Adipocyte (in vitro differentiated cells): ENCODE measurements at places on chromosomes 6 and 20.

- no peak for DNase-seq
Measured at GRCh38 chr20:45209924-45210323, 3.1 kb downstream of the SEMG1 start.

GRCh38 chr6:128723667-128724066 is 159.3 kb upstream of the LAMA2 start:
- no peak for DNase-seq

DNA sequence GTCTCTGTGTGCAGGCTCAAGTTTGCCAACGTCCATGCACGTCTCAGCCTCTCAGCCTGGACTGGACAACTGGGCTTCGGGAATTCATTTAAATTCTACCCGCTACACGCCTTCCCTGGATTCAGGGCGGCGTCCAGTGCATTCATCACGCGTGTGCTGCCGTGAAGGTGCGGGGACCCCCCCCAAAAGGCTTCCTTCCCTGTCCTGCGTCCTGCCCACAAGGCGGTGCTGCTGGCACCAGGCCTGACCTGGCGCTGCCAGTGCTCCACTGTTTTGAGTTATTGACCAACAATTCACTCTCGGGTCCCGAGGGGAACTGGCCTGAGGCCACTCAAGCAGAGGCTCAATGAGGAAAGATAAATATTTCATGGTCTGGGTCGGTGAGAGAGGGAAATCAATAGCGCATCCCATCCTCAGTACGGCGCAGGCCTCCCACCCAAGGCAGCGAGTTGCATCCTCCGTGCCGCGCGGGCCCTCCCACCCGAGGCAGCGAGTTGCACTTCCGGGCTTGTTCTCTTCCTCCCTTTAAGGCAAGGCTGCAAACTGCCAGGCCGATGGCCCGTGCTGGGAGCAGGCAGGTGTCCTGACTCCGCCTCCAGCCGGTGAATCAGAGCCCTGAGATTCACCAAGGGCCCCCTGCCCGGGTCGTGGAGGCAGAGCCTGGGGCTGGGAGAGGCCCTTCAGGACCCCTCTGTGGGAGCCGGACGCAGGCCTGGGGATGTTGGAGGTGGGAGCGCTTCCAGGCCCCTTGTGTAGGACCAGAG is 22.8 kb upstream of the BHLHE23 start:
- DNase-seq, result no peak

GRCh38 chr6:106118835-106119431 is 32.8 kb downstream of the PRDM1 start:
- DNase-seq, result no peak

DNA sequence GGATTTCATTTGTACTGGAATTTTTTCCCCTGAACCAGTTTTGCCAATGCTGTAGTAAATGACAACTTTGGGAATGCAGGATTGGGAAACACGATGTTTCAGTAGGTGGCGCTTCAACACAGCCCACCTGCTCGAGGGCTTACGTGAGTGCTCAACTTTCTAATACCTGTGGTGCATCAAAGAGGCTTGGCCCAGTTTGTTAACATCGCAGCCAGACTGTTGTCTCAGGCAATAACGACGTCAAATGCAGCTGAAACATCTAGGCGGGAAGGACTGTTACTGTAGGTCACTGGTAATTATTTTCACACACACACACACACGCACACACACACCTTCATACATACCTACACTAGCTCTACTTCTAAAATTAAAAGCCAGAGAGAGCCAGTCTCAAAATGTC is 815.5 kb upstream of the SLC35B3 start:
- peak; percentile 61 for DNase-seq

DNA sequence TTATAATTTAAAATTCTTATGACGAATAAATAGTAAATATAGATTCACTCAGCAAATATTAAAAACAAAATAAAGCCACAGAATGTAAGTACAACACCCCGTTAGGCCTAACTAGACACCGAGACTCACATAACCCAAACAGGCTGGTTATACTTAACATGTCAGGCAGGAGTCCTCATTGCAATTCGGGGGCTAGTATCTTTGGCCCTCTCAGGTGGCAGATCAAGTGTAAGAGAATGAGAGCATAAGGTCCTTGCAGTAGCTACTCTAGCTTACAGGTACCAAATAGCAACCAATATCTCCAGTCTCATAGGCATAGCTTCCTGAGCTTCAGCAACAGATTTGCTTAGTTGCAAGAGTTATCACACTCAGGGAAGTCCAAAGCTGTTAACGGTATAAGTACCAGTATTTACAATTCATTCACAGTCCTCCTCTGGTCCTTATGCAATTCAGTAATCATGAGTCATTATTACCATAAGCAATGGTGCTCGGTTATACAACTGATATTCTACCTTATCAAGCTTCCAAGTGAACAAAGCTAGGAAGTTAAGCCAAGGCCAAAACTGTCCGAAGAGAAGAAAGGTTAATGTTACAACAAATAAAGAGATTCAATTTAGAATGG is 20.1 kb downstream of the REV3L start:
- DNase-seq, result no peak

GRCh38 chr6:47276377-47276776 is 33.3 kb downstream of the TNFRSF21 start:
- DNase-seq, result no peak

GRCh38 chr6:24494821-24495795 is at the start of gene ALDH5A1:
Gene ALDH5A1 (plus strand): TSS chr6:24494969. CDS start chr6:24494997, 28 bp downstream.
- peak; percentile 80 for DNase-seq

- DNase-seq, result no peak
Measured at GRCh38 chr6:33779290-33779689, 9.6 kb downstream of the LEMD2 start.

- DNase-seq, result peak; percentile 41
Measured at GRCh38 chr6:75349262-75349984, 64.8 kb upstream of the TMEM30A start.

- no peak for DNase-seq
Measured at GRCh38 chr20:53321596-53321995, 272.0 kb downstream of the ZNF217 start.

DNA sequence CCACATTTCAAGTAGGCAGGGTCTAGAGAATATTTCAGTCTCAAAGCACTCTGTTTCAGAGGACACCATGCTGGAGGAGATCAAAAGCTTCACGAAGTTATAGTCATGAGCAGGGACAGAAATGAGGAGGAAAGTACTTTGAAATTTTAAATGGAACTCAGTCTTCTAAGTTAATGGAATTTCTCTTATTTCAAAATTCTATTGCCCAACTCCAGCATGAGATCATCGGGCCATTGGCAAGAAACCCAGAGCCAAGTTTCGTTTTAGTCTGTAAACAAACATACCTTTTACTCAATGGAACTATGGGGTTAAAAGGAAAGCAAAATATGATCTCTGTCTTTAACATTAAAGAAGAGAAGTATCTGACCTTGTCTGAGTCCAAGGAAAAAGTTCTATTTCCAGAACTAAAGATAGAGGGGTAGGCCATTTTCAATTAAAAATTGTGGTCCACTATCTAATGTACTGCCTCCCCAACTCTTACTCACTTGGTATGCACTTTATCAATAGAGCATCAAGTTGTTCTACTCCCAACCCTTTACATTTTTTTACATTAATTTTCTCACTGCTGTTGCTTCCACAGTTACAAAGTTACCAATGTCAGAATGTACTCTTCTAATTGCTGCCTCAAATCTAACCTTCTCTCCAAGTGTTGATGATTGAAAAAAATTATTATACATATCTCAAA is 235.3 kb upstream of the NRSN1 start:
- DNase-seq, result peak; percentile 84

GRCh38 chr6:150254770-150255169 is 111.9 kb downstream of the PPP1R14C start:
- peak; percentile 76 for DNase-seq

- DNase-seq, result no peak
Measured at GRCh38 chr6:6998194-6998569, 109.6 kb upstream of the RREB1 start.

DNA sequence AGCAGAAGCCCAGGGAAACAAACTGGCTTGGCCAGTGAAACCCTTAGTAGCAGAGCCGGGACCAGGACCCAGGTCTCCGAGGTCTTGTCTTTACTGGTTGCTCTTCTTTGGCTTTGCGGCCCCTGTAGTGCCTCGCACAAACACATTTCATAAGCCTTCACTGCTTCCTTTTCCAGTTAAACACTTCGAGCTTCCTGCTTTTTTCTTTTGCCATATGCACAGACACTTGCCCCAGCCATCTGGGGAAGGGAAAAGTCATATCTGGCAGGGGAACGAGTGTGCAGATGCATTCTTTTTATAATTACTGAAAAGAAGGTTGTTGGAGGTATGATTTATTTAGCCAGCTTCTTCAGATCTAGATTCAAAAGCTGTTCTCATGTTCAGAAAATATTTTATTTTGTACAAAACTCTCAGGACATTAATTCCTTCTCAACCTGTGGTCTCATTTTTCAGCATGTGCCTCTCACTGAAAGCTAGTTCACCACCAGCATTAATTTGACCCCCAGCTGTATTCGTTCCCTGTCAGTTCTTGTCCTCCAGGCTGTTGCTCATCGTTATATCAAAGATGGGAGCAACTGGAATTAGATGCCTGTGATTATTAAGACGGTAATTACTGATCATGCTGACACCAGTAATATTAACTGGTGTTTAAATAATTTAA is 19.2 kb downstream of the KLHL32 start:
- DNase-seq, result no peak

- DNase-seq, result no peak
Measured at GRCh38 chr6:166957087-166957804, 896 bp upstream of the RNASET2 start.

- no peak for DNase-seq
Measured at GRCh38 chr20:14232650-14233049, 104.8 kb downstream of the FLRT3 start.

- no peak for DNase-seq
Measured at GRCh38 chr6:1215023-1215422, 96.9 kb upstream of the FOXQ1 start.

DNA sequence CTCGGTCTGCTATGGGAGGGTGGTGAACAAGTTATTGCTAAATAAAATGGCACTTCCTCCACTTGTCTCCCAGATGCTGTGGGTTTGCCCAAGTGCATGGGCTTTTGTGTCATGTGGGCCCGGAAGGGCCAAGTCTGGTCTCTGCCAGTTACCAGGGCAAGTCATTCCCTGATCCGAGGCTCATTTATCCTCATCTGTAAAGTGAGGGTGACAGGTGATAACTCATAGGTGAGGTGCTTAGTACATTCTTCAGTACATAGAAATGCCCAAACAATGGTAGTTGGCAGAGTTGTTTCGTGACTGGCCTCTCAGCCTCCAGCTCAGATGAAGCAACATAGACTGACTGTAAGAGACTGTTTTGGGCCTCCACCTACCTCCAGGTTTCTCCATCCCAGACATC is 2.0 kb upstream of the MUCL3 start:
- DNase-seq, result no peak

- DNase-seq, result no peak
Measured at GRCh38 chr6:93819189-93819588, 399.8 kb upstream of the EPHA7 start.

DNA sequence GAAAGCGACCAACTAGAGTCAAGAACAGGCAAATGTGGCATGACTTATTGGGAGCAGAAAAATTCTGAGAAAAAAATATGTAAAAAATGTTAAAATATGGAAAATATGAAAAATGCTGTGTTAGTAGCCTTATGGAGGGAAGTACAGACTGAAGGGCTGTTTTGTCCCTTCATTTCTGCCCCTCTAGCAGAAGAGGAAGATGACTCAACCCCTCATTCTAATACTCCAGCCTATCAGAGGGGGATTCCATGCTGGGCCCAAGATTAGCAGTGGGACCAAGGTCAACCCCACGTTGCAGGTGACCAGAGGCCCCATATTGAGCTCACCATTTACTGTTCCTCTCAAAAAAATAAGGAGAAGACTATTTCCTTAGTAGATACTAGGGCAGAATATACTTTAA is 8.4 kb downstream of the MUC21 start:
- no peak for DNase-seq

DNA sequence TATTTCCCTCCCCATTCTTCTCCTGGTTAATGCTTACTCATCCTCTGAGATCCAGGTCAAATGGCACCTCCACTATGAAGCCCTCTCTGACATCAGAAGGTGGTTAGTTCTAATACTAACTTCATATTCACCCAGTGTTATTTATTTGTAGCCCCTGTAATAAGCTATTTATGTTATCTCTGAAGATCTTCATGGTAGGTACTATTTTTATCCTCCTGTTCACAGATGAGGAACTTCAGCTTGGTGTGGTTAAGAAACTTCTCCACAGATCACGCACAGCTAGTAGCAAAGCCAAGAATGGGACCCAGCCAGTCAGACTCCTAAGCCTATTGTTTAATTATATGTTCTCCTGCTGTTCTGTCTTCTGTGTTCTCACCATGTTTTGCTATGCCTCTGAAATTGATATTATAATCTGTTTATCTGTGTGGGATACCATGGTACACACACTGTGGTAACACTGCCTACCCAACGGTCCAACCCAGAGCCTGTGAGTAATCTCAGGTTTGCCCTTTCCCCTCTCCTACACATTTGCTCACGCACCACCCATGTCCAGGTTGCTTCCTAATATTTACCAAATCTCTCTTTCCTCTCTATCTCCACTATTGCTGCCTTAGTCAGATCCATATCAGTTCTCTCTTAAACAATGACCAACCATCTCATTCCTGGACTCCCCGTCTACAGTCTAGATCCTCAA is 98.4 kb downstream of the IPCEF1 start:
- no peak for DNase-seq

GRCh38 chr6:112488238-112488637 is 141.1 kb downstream of the RFPL4B start:
- no peak for DNase-seq

GRCh38 chr6:62089781-62090180 is 196.2 kb downstream of the KHDRBS2 start:
- no peak for DNase-seq

DNA sequence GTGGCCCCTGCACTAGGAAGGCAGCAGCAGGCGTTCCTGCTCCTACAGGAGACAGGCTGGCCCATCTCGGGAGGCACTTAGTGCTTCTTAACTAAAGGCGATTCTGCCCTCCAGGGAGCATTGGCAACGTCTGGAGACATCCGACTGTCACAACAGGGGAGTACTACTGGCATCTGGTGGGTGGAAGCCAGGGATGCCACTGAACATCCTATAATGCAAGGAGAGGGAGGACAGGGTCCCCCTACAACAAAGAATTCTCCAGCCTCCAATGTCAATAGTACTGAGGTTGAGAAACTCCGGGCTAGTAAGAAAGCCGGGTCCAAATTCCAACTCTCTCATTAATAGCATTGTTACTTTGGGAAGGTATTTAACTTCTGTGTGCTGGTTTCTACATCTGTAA is 119.4 kb upstream of the ARMC2 start:
- DNase-seq, result no peak

GRCh38 chr20:19423900-19424620 is 211.6 kb downstream of the SLC24A3 start:
- DNase-seq, result no peak

- no peak for DNase-seq
Measured at GRCh38 chr20:21002486-21002885, 103.7 kb downstream of the LINC00237 start.

- DNase-seq, result no peak
Measured at GRCh38 chr20:23122796-23123655, 36.9 kb upstream of the CD93 start.

GRCh38 chr6:62265906-62266525 is 20.0 kb downstream of the KHDRBS2 start:
- no peak for DNase-seq
